Activated CD4-positive, CD25-positive, alpha-beta regulatory T cell (primary cell): ENCODE measurements at places on chromosomes 1 and 21.

DNA sequence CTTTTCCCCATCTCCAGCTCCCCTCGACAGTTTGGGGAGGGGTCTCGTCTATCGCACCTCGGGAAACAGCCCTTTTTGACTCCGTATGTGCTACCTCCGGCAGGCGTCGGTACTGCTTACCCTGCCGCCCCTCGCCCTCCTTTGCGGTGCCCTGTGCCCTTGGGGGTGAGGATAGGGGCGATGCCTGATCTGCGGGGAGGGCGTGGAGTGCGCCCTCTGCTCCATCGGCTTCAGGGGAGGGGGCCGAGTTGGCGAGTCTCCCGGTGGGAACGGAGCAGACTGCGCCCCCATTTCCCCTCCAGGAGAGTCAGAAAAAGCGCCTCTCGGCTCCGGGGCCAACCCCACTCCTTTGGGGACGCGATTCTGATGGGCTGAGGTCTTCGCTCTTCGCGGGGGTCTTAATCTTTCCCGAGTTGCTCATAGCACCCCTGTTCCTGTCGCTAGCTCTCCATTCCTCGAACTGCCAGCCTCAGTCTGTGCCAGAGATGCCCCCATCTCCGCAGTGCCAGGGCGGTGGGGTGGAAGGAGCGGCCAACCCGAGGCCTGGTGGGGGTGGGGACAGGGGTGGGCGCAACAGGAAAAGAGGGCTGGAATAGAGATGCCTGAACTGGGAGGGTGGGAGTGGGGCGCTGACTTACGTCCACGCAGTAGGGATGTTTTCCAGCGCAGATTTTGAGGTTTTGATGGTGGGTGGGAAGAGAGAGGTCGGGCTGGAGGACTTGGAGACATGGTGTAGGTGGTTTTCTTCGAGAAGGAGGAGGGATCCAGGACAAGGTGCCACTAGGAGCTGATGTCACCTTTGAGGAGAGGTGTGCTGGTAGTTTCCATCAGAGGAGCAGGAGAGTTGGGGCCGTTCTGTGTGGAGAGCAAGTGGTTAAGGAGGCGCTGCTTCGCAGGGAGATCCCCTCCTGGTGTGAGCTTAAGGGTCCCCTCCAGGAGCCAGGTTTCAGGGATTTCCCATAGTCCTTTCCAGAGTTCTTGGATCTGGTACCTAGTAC is 674 bp downstream of the PPFIA4 start:
- no peak for DNase-seq

GRCh38 chr1:204115116-204115515 is 36.7 kb downstream of the ETNK2 start:
- no peak for DNase-seq

DNA sequence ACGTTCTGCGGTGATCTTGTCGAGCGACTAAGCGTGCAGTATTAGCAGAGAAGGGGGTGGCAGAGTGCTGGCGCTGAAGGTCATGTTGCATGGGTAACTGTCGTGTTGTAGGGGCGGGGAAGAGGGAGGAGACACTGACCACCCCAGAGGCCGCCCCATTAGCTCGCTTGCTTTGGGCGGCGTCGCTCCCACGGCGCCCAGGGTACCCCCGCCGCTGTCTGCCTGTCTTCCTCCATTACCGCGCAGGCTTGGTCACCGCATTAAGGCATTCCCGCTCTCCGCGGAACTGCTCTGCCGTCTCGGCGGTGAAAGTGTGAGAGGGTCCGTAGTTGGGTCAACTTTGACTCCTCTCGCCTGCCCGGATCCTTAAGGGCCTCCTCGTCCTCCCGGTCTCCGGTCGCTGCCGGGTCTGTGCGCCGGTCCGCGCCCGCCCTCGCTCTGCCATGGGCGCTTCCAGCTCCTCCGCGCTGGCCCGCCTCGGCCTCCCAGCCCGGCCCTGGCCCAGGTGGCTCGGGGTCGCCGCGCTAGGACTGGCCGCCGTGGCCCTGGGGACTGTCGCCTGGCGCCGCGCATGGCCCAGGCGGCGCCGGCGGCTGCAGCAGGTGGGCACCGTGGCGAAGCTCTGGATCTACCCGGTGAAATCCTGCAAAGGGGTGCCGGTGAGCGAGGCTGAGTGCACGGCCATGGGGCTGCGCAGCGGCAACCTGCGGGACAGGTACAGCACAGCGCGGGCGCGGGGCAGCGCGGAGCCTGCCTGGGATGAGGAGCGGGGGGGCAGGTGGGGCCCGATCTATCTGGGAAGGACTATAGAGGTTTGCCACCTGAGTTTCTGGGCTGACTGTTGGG is at the start of gene MTARC2:
Gene MTARC2, plus strand, starts transcription at position 234 of the 846 bp plus-strand sequence. Its CDS starts 210 bp downstream, at position 444.
- DNase-seq, result peak; percentile 2

DNA sequence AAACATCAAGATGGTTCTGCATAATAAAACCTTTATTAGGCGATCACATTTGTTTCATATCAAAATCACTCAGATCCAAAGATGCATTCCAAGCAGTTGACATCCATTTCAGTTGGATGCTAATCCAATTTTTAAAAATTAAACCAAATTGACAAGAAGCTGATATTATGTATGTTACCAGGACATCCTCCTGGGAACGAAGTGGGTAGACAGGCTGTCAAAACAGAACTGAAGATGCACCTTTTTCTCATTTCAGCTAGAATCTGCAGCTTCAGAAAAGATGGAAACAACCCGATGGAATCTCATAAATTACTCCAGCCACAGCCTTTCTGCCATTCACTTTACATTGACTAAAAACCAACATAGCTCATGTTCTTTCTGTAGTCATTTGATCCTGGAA is 268.4 kb downstream of the PLPP3 start:
- no peak for DNase-seq
